Inflammatory macrophage treated with lipopolysaccharide for 1 hour (primary cell): ENCODE measurements at places on chromosomes 4 and X.
A peak's percentile ranks its signal among the peaks of the same experiment; 100 is the strongest.

DNA sequence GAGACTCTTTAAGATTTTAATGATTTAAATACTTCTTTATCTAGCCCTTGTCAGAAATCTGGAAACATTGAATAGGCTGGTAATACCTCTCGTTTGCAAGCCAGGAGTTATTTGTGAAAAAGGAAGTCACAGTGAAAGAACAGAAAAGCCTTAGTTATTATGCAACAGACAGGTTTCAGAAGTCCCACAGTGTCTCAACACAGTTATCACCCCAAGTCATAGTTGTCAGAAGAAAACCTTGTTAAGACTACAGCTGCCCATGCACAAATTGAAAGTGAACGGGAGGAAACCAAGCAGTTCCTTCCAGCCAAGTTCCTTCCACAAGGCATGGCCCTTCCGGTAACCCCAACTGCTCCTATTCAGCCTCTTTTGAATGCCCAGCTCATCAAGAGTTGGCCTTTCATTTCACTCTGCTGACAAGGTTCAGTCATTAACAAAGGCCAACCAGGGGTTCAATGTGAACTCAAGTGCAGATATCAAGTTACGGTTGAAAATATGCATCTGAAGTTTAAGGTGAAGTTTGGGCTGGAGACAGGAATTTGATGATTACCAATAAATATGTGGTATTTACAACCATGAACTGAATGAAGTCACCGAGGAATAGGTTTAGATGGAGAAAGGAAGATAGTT lies 15.6 kb downstream of the ALPK1 start:
- DNase-seq = peak; percentile 82

DNA sequence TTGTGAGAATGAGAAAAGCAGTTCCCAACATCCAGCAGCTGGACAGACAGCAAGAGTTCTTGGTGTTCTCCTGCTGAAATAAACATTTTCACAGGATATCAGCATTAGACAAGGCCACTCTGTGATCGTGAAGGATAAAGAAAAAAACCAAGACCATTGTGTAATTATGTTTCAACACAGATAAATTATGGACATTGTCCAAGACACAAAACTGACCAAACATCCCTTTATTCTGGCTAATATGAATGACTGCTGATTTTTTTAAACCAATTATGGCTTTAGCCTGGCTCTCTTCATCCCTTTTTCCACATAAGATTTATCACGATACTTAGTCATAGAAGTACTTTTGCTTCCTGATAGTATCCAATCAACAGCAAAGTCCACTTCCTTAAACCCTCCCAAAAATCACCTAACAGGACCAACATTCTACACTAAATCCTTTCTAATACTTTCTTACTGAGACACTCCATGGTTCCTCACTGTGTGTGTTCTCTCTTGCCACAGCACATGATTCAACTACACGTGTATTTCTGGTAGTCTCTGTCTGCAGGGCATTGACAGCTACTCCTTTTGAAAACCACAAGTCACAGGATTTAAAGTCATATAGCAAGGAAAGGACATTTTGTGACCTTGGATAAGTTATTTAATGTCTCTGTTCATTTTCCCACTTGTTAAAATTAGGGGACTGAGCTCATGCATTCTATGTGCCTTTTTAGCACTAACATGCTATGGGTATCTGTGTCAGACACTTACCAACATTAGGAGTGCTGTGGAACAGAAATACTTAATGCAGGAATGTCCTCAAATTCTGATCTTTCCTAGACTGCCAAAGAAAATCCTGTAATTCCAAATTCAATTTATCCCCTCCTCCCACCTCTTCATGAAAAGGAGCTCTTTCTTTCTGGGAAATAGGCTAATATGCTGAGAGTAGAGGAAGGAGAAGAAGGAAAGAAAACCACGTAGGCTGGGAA lies 137.2 kb upstream of the PGRMC2 start:
- DNase-seq = peak; percentile 15

GRCh38 chr4:146342600-146343192 lies 128.4 kb downstream of the REELD1 start:
- peak; percentile 29 for DNase-seq

- DNase-seq = no peak
Observed at GRCh38 chrX:11342673-11343072, 49.5 kb downstream of the AMELX start.

DNA sequence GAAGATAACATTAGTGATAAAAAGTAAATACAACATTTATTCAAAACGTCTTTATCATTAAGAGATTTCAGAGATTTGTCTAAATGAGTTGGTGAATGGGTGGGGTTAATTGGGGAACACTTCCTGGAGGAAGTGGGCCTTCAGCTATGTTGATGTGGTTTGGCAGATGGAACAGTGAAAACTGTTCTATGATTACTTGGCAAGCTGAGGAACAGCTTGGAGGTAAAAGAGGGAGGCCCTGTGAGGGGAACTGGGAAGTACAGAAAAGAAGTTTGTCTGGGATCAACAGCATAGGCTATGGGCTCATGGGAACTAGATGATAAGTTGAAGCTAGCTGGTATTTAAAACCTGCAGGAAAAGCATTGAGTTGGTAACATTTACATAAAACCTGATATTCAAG lies 26.0 kb downstream of the OCRL start:
- DNase-seq = no peak

GRCh38 chr4:82042042-82042441 lies 331.7 kb downstream of the HNRNPD start:
- no peak for DNase-seq
